Inflammatory macrophage treated with lipopolysaccharide for 1 hour (primary cell): ENCODE measurements at places on chromosomes 6 and 20.

DNA sequence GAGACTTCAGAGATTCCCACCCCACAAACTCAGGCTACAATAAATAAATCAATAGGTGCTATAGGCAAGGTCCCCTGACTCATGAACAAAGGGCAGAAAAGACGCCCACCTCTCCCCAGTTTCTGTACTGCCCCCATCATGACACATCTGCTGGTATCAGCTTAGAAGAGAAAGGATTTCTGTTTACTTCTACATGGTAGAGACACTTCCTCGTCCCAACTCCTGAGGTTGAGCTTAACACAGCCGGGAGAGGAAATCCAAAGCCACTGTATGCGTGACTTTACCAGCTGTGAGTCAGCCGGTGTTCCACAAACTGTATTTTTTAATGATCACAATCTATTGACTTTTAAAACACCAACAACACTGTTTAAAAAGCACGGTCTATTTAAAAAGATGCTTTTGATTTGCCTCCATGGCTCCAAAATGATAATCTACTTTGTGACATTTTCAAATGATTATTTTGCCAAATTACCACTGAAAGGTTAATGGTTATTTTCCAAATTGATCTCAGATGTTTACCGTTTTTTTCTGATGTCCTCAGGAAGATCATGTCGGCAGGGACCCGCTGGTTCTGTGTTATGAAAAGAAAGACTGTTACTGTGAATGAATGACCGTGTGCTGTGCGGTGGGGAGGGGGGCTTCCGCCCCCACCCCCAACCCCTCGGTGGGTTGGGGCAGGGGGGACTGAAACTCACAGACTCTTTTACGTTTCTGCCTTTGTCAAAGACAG is 72.5 kb downstream of the ATP9A start:
- peak; percentile 29 for DNase-seq

GRCh38 chr6:101909366-101909765 is 515.9 kb downstream of the GRIK2 start:
- DNase-seq = no peak

- DNase-seq = peak; percentile 66
Observed at GRCh38 chr6:137772541-137773250, 94.4 kb upstream of the TNFAIP3 start.

DNA sequence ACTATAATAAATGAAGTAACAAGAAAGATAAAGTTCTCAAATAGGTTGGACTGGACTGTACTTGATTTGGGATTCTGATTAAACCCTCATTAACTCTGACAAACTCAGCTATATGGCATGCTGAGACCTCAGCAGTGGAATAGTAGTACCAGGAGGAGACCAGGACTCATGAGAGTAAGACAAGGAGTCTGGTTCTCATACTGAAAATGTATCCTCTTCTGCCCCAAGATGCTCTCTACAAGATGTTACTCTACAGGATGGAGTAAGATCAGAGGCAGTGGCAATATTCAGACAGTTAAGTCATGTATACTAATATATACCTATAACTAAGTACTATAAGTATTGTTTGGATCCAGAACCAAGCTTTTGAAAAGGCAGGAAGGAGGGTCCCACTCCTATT is 31.9 kb upstream of the SYNCRIP start:
- DNase-seq = no peak

DNA sequence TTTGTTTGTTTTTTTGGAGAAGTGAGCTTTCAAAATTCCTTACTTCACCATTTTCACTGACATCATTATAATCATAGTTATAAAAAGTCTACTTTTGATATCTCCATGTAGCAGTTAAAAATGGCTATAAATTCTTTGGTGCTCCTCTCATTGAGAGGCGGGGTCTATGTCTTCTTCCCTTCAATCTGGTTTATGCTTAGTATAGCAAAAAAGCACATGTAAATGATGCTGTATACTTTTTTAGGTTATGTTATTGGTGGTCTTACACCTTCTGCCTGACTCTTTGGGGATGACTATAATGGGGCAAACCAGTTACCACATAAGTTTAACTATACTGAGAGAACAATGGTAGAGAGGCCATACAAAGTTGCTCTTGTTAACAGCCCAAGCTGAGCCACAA is 289.6 kb downstream of the EPM2A start:
- no peak for DNase-seq

GRCh38 chr6:1015825-1016224 is 296.1 kb upstream of the FOXQ1 start:
- no peak for DNase-seq

GRCh38 chr6:120826253-120826652 is 508.0 kb downstream of the TBC1D32 start:
- DNase-seq = no peak

- DNase-seq = no peak
Observed at GRCh38 chr6:166937746-166938145, 18.6 kb downstream of the RNASET2 start.

DNA sequence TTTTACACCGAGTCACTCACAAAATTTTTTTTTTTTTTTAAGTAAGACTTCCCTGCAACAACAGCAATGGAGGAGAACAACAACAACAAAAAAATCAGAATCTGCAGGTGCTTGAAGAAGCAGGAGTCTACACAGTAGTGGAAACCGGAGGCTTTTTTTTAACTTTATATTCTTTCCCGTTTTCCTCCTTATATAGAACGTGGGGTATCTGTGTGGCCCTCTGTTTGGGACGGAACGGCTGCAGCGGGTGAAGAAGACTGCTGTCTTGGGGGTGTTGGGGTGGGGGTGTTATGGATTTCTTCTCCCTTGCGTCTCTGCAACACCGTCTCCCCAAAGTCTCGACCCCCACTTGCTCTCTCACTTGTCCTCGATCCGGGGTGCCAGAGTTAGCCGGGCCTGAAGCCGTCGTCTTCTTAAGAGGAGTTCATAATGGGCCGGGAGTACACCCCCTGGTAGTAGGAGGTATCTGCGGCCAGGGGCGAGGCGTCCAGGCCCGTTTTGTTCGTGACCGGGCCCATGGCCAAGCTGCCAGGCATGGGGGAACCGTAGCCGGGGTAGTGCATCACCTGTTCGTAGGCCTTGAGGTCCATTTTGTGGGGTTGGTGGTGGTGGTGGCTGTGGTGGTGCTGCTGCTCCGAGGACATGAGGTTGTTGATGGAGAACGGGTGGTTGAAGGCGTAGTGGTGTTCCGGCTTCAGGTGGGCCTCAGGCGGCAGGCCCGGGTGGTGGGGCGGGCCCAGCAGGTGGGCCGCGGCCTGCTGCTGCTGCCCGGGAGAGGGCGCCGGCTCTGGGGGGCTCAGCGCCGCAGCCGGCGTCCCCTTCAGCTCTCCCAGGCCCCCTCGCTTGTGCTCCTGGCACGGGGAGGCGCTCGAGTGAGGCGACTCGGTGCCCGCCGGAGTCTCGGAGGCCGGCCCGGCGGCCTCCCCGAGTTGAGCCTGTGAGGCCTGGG is 2.7 kb downstream of the FOXA2 start:
- DNase-seq = no peak

DNA sequence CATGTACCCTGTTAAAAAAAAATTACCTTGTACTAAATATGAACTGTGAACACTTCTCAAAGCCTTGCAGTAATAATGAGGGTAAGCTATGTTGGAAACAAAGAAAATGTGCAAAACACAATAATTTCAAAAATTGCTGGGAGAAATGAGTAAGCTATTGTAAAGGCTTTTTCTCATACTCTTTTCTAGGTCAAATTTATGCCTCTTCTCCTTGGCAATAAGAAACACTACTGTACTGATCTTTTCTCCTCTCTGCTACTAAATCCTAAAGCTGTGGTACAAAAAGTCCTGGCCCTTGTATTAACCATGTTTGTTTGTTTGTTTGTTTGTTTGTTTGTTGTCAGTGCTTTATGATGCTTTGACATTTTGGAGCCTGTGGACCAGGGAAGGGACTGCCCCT is 17.5 kb upstream of the HUS1B start:
- no peak for DNase-seq
